ENCODE measurements at places on chromosomes 2 and 18. TPM values are rescaled to one million over a fixed set of nuclear protein-coding genes. Genes with fewer than 3 reads are reported as not detected.

GRCh38 chr18:46756559-46757201, at the start of gene ST8SIA5:
Gene ST8SIA5, minus strand, starts transcription at chr18:46757053. Its CDS starts 545 bp downstream, at chr18:46756508.
- DNase-seq = peak; percentile 54

DNA sequence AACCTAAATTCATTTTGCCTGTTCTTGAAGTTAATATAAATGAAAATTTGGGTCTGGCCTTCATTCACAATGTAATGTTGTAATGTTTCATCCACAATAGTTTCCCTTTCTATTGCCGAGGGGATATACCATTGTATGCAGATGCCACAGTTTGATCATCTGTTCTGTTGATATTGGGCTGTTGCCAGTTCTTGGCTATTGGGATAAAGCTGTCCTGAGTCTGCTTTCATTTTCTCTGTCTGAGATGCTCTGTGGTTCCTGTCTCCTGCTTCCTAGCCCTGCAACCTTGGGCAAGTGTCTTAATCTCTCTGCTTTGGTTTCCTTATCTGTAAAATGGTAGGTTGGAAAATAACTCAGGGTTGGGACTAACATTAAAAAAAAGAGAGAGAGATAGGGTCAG, 25.2 kb downstream of the B3GNT2 start:
- DNase-seq = no peak

DNA sequence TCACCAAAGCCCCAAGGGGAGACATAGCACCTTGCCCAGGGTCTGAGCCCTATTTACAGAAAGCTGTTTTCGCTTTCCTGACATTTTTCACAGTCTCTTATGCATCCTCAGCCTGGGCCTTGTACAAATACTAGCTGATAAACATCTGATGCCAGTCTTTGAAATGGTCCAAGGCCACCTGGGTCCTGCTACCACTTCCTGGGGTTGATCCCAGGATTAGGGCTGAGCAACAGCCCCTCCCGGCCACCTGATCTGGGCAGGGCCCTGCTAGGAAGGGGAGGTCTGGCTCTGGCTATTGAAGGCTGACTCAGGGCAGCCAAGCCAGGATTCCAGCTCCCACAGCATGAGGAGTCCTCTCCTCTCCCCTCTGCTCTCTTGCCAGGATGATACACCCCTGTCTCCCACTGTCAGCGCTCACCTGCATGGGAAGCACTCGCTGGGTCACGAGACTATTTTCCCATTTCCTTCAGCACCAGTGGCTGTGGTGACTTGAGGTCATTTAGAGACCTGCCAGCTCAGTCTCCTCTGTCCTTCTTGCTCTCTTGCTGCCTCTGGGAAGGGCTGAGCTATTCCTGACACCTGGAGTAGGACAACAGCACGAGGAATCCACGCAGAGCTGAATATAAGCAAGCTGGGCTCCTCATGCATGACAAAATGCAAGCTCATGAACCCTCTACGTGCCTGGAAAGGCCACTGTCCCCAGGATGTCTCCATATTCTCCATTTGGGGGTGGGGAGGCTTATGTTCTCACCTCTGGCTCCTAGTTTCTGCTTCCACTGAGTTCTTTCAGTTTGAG, 53.0 kb upstream of the LGALSL start:
- no peak for DNase-seq

Gene TSN
- 30.9 TPM for total RNA-seq

Gene COL6A3
- 61.6 TPM for total RNA-seq
